Mesothelial cell of epicardium (in vitro differentiated cells): ENCODE measurements at places on chromosomes 11 and 22.

DNA sequence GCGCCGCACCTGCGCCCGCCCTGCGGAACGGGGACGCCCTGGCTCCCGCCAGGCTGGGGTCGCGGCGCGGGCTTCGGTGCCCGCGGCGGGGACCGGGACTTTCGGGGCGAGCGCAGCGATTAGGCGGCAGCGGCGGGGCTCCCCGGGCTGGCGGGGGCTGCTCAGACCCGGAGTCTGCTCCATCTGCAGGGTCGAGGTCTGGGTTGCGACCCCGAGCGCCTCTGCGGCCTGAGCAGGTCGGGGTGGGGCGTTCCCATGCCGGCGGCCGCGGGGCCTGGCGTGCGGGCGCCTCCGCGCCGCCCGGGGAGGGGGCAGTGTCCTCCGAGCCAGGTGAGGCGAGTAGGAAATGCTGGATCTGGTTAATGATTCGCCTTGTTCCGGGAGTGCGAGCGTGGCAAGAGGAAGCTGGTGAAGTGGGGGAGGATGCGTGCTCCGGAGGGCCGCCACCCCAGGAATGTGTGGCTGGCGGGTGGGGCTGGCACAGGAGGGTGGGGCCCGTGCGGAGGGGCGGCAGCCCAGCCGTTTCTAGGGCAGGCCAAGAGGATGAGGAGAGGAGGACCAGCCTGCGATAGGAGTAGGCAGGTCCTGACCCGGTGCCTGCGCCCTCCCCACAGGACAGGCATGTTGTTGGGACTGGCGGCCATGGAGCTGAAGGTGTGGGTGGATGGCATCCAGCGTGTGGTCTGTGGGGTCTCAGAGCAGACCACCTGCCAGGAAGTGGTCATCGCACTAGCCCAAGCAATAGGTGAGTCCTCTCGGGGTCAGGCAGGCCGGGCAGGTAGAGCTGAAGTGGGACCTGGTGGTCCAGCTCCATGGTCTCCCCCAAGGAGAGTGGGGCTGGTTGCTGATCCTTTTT, 606 bp downstream of the RASSF7 start:
- no peak for DNase-seq

- DNase-seq = no peak
These were observed 10.6 kb upstream of the CARD10 start for GRCh38 chr22:37529652-37530345.

GRCh38 chr11:93000511-93001476, 31.3 kb downstream of the MTNR1B start:
- no peak for DNase-seq

- DNase-seq = no peak
These were observed 65.2 kb downstream of the CACNA1I start for GRCh38 chr22:39635719-39636118.

GRCh38 chr11:100573911-100574513, 113.1 kb upstream of the ARHGAP42 start:
- no peak for DNase-seq

GRCh38 chr11:7551571-7551970, 37.8 kb downstream of the PPFIBP2 start:
- DNase-seq = no peak

DNA sequence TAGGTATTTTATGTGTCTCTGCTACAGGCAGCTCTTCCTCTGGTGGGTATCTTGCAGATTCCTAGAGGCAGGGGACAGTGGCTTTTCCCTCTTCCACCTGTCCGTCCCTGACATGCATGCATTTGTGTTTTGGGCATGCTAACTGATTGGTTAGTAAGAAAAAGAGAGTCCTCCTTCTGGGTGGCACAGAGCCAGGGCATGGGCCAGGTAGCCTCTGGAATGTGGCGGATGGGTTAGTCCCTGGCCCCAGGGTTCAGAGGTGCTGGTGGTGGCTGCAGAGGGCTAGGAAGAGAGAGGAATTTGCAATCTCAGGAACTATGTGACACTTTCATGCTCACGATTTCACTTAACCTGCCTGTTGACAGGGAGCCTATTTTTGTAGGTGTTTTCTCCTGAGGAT, 5.8 kb upstream of the MS4A15 start:
- no peak for DNase-seq

DNA sequence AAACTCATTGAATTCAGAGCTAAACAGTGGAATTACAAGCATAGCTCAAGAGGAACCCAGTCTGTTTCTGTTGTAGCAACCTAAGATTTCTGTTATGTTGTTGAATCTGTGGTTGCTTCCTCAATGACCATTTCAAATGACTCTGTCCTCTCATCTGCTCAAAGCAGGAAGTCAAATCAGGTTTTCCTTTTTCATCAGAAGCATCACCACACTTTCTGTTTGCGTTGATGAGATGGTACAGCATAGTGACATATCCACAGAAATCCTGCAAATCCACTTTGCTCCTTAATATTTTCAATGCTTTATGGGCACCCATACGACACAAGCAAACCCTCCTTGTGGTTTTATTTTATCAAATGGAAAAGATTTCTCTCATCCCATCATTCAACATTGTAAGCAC, 12.6 kb upstream of the UCP2 start:
- no peak for DNase-seq

GRCh38 chr11:68099474-68100405, 21.4 kb downstream of the CHKA start:
- no peak for DNase-seq

DNA sequence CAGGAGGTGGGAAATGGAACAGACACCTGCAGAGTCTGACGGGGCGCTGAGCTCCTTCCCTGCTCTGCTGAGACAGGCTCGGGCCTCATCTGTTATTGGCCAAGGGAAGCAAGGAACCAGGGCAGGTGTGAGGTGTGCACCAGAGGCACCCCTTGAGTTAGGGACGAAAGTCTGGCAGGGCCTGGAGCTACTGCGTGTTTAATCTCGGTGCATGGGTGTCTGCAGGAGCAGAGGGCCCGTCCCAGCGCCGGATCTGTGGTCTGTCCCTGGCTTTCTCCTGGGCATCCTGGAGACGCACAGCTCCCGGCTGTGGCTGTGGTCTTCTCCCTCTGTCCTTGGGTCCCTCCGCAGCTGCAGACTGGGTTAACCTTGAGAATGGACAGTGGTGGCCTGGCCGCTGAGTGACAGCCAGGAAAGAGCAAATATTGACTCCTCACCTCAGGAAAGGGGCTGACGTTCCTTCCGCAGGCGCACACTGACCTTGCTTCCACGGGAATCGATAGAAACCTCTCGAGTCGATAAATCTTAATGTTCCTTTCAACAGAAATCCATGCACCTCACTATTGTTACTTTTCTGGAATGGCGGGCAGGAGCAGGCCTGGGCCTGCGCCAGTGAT, 975.6 kb downstream of the BRD1 start:
- DNase-seq = no peak

DNA sequence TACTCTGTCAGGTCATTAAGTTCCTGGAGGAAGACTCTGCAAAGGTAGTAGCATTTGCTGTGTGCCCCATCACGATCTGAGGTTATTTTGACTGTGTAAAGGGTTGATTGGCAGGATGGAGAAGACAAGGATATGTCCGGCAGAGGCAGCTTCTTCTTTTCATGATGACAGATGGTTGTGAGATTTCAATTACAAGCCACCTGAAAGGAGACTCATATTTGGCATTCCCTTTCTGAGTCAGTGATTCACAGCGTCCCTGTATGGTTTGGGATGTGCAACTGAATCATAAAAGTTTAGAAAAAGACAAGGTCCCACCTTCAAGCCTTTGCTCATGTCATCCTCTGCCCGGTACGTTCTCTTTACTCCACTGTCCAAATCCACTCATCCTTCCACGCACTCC, 113.4 kb downstream of the MTNR1B start:
- no peak for DNase-seq

- no peak for DNase-seq
These were observed 25.8 kb downstream of the ART5 start for GRCh38 chr11:3615998-3616397.

DNA sequence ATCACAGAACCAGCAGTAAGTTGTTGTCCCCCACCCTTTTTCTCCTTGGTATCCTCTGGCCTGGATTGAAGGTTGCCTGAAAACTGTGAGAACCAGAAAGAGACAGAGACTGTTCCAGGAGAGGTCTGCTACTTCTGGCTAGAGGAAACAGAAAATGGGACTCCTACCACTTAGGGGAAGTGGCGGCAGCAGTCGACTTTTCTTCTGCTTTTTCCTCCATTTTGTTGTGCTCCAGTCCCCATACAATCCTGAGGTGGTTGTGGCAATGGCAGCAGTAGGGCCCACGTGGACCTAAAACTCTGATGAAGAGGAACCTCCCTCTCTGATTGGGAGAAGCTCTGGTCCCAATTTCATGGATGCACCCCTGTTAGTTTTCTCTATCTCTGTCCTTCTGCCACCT, 76.0 kb upstream of the SORL1 start:
- no peak for DNase-seq

DNA sequence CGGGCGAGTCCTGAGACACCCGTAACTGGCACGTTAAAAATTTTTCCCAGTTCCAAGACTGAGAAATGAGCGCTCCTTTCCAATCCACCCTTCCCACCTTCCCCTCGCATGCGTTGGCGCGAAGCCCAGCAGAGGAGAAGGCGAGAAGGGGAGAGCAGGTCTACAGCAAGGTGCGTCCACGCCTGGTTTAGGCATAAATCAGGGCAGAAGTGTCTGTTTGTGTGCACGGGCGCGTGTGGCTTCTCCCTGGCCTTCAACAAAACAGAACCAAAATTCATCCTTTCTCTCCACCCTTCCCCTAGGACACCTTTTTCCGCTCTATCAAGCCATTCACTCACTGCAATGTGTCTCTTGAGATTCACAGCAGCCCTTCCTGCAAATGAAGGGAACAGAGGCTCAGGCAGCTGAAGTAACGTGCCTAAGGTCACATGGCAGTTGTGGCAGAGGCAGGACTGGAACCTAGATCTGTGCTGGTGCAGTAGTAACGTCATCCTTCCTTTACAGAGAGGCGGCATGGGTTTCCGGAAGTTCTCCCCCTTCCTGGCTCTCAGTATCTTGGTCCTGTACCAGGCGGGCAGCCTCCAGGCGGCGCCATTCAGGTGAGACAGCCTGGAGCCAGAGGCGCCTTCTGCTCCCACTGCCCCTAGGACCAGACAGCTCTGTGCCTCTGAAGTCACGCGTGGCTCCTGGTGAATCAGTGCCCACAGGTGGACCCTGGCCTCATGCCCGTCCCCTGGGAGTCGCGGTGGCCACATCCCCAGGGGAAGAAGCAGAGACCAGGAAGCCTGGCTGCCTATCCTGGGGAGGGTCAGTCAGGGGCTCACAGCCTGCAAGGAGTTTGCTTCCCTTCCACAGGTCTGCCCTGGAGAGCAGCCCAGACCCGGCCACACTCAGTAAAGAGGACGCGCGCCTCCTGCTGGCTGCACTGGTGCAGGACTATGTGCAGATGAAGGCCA, 1.1 kb downstream of the CALCB start:
- DNase-seq = peak; percentile 95

DNA sequence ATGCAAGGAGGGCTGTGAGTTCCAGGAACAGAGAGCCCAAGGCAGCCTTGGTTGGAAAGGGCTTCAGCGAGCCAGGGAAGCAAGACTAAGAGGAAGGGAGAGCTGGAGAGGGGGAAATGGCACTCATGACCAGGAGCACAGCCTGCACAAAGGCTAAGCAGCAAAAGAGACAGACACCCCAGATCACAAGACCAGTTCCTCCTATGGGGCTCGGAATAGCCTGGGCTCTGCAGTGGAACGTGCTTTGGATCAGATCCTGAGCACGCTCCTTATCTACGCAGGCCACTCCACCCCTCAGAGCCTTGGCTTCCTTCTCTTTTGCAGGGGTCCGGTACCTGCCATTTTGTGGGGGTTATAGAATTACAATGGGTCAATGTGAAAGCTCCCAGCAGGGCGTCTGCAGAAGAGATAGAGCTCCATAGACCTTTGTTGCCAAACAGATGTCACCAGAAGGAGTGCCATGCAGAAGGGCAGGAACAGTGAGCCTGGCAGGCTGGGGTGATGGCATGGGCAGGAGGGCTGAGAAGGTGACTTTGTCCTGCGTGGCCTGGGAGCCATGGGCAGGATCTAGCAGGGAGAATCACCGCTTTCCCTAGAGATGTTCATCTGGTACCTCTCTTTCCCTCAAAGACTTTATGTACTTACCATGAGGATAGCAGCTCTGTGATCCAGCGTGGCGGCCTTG, 33.8 kb downstream of the ZC3H7B start:
- DNase-seq = no peak

- DNase-seq = no peak
These were observed 93.0 kb upstream of the TOP3B start for GRCh38 chr22:22075382-22076163.

DNA sequence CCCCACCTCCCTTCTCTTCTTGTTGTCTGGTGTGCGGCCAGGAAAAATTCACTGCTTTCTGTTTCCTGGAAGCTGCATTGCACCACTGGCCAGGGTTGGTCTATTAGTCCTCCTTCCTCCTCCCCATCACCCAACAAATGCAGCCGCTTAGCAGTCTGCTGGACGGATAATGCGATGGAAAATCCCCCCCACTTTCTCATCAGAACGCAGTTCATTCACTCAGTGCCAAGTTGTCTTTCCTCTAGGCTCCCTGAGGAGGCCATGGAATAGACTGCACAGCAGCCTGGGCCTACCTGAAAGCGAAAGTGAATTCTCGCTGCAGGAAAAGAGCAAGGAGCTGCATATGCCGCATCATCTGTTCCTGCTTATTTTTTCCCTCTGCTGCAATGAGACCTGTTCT, 513.6 kb downstream of the METTL15 start:
- no peak for DNase-seq

GRCh38 chr11:99814021-99814420, 793.3 kb downstream of the CNTN5 start:
- DNase-seq = no peak
